Aorta (tissue), 5 donors: ENCODE measurements at places on chromosomes 4 and X. TPM values are rescaled to one million over a fixed set of nuclear protein-coding genes. Genes with fewer than 3 reads are reported as not detected.

- DNase-seq: no peak
- H3K27ac ChIP-seq: no peak overlapping the region
- no peaks in the 10 kb centered on the region for H3K4me1 ChIP-seq
- no peak overlapping the region for H3K4me3 ChIP-seq
- H3K27me3 ChIP-seq: no peaks in the 10 kb centered on the region
- H3K36me3 ChIP-seq: no peaks in the 10 kb centered on the region
These were observed 147.6 kb downstream of the PPP3CA start for GRCh38 chr4:101199507-101200285.

GRCh38 chrX:39484159-39485068 is 613.3 kb downstream of the BCOR start:
- H3K4me3 ChIP-seq: no peak overlapping the region
- H3K27me3 ChIP-seq: no peaks in the 10 kb centered on the region
- H3K36me3 ChIP-seq: no peaks in the 10 kb centered on the region
- no peaks in the 10 kb centered on the region for H3K4me1 ChIP-seq

- H3K27ac ChIP-seq: no peak overlapping the region
- H3K4me3 ChIP-seq: no peak overlapping the region
- no peaks in the 10 kb centered on the region for H3K36me3 ChIP-seq
- H3K4me1 ChIP-seq: no peaks in the 10 kb centered on the region
- no peak for DNase-seq
These were observed 59.6 kb upstream of the HPGD start for GRCh38 chr4:174581901-174582300.

- DNase-seq: no peak
- H3K4me1 ChIP-seq: no peaks in the 10 kb centered on the region
These were observed at the start of gene CLTRN for GRCh38 chrX:15664487-15665444. CLTRN (minus strand) TSS chrX:15664805; CDS start chrX:15664775, 30 bp downstream.

DNA sequence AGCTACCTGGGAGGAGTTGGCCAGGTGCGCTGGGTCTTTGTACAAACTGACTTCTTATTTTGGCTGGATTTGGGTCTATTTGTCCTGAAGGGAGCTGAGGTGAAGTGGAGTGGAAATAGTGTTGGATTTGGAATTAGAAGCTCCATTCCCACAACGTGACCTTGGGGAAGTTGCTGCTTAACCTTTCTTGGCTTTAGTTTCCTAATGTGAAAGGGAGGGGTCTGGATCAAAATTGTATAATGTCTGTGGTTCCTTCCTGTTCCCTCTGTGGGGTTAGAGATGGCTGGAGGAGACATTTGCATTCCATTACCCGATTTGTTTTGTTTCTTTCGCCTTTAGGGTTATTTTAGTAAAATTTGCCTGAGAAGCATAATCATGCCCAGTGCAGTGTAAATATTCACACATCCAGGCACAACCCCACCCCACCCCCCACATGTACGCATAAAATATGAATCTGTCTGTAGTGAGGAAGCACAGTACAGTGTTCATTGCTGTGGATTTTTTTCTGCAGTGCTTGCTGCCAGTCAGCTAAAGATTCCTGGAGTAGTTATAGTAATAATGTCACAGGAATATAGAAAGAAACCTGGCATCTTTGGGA is 21.5 kb downstream of the JADE1 start:
- no peak overlapping the region for H3K4me3 ChIP-seq
- no peak for DNase-seq
- no peaks in the 10 kb centered on the region for H3K27me3 ChIP-seq
- H3K27ac ChIP-seq: peak overlapping the region; percentile 41
- H3K4me1 ChIP-seq: peaks cover 2% of the 10 kb centered on the region
- H3K36me3 ChIP-seq: no peaks in the 10 kb centered on the region

- no peak overlapping the region for H3K27ac ChIP-seq
- H3K4me3 ChIP-seq: no peak overlapping the region
- no peaks in the 10 kb centered on the region for H3K36me3 ChIP-seq
- H3K27me3 ChIP-seq: no peaks in the 10 kb centered on the region
- H3K4me1 ChIP-seq: no peaks in the 10 kb centered on the region
These were observed 129.9 kb downstream of the SPRY1 start for GRCh38 chr4:123526511-123526910.

- peak overlapping the region; percentile 90 for H3K27ac ChIP-seq
- peaks cover 3% of the 10 kb centered on the region for H3K4me1 ChIP-seq
- H3K4me3 ChIP-seq: peak overlapping the region; percentile 65
- H3K36me3 ChIP-seq: no peaks in the 10 kb centered on the region
These were observed 2.4 kb downstream of the OTUD4 start for GRCh38 chr4:145177906-145178538.

- DNase-seq: no peak
- H3K4me3 ChIP-seq: no peak overlapping the region
- H3K4me1 ChIP-seq: no peaks in the 10 kb centered on the region
- H3K36me3 ChIP-seq: no peaks in the 10 kb centered on the region
- H3K27ac ChIP-seq: no peak overlapping the region
- H3K27me3 ChIP-seq: no peaks in the 10 kb centered on the region
These were observed 98.4 kb upstream of the ACSL4 start for GRCh38 chrX:109831326-109831985.

GRCh38 chr4:155544547-155544946 is 122.1 kb upstream of the GUCY1A1 start:
- no peak overlapping the region for H3K27ac ChIP-seq
- H3K4me3 ChIP-seq: no peak overlapping the region
- no peak for DNase-seq
- H3K4me1 ChIP-seq: no peaks in the 10 kb centered on the region
- no peaks in the 10 kb centered on the region for H3K27me3 ChIP-seq
- H3K36me3 ChIP-seq: no peaks in the 10 kb centered on the region

GRCh38 chr4:76699751-76700310 is 198.1 kb downstream of the SOWAHB start:
- H3K27ac ChIP-seq: no peak overlapping the region
- no peaks in the 10 kb centered on the region for H3K36me3 ChIP-seq

The MAGEB17 gene
- not detected for total RNA-seq

The GEMIN8 gene
- total RNA-seq: 25.3 TPM

- DNase-seq: no peak
- H3K4me1 ChIP-seq: no peaks in the 10 kb centered on the region
- no peaks in the 10 kb centered on the region for H3K27me3 ChIP-seq
- H3K36me3 ChIP-seq: no peaks in the 10 kb centered on the region
- no peak overlapping the region for H3K27ac ChIP-seq
These were observed 194.4 kb downstream of the SLIT2 start for GRCh38 chr4:20445933-20446723.

- H3K4me3 ChIP-seq: no peak overlapping the region
- H3K4me1 ChIP-seq: no peaks in the 10 kb centered on the region
- no peaks in the 10 kb centered on the region for H3K27me3 ChIP-seq
- no peak overlapping the region for H3K27ac ChIP-seq
These were observed 96.9 kb upstream of the PSAPL1 start for GRCh38 chr4:7531640-7531994.
